ENCODE measurements at places on chromosomes 5 and 9.

- DNase-seq = no peak
Observed at GRCh38 chr9:120892748-120893610, 16.0 kb upstream of the PHF19 start.

- DNase-seq = no peak
Observed at GRCh38 chr5:83179966-83180365, 102.6 kb downstream of the XRCC4 start.

DNA sequence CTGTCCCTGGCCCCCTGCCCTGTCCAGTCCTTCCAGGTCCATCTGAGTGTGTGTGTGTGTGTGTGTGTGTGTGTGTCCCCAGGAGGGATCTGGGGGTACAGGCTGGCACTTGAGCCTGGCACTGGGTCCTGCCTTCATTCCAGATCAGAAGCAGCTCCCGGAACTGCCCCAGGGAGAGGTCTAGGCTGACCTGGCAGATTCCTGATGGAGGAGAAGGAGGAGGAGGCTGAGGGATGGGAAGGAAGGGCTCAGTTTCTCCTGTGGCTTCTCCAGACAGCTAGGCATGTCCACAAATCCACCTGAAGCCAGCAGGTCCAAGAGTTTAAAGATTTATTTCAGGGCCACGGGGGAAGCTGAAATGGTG, 328 bp downstream of the NDST1 start:
- DNase-seq = no peak

- no peak for DNase-seq
Observed at GRCh38 chr9:133163504-133164172, at the start of gene GBGT1. GBGT1 (minus strand) TSS chr9:133163914; CDS start chr9:133162412, 1,502 bp downstream.

DNA sequence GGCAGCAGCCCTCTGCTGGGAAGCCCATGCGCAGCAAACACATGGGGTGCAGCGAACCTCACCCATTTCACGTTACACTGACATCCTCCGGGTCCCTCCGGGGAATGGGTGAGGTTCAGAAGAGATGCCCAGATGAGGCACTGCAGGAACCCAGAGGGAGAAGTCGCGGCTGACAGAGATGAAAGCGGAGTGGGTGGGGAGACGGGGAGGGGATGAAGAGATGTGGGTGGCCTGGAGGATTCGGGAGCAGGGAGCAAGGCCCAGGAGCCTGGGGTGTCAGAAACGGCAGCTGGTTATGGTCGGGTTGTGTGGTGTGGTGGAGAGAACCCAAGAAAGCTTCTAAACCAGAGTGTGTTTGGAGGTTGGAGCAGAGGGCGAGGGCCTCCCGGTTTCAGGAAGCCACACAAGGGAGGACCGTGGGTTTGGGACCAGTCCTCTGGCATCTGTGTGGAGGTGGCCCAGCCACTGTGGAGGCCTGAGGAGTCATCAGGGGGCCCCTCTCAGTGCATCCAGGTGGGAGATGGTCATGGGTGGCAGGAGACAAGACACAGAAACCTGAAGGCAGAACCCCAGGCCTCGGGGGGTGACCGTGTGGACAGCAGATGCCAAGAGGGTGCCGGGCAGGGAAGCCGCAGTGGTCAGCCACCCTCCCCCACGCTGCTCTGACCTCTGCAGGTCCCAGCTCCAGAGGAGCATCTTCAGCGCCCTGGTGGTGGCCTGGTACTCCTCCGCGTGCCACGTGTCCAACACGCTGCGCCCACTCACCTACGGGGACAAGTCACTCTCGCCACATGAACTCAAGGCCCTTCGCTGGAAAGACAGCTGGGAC, 8.6 kb downstream of the UCK1 start:
- no peak for DNase-seq

DNA sequence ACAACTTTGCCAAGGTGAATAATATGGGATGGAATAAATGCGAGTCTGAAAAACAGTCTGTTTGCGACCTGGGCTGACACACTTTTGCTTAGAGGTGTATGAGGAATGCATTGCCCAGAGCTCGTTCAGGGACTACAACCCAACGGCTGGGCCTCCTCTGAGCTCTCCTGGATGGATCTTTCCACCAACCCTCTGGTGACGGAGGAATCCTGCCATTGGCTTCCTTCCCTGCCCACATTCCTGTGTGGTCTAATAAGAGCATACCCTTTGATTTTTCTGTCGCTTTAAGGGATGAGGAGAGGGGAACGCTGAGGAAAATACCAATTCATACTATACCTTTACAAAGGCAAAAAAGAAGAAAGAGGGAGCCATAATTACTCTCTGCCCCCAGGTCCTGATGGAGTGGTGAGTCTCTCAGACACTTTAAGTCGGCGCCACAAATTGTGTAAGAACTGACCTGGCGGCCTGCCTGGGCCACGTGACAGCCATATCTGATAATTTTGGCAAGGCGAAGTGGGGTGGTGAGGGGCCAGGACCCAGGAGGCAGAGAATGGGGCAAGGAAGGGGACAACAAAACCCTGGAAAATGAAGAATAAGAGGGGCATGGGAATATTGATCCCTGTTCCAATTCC, 265.2 kb upstream of the MSX2 start:
- DNase-seq = no peak

DNA sequence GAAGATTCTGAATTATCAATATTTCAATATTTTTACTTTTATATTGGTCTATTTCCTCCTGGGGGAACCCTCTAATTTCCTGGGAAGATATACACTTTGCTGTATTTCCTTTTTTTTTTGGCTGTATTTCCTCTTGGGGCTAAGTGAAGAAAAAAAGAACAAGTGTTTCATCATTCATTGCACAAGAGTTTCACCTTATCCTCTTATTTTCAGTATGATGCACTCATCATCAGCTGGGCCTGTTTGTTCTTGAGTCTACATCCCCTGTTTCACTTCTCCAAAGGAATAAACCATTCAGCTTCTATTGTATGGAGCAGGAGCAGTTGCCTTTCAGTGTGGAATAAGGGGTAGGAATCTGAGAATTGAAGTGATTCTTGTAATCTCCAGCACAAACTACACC, 210.8 kb downstream of the FAM170A start:
- no peak for DNase-seq

- no peak for DNase-seq
Observed at GRCh38 chr5:135642488-135642870, 63.7 kb upstream of the CXCL14 start.

DNA sequence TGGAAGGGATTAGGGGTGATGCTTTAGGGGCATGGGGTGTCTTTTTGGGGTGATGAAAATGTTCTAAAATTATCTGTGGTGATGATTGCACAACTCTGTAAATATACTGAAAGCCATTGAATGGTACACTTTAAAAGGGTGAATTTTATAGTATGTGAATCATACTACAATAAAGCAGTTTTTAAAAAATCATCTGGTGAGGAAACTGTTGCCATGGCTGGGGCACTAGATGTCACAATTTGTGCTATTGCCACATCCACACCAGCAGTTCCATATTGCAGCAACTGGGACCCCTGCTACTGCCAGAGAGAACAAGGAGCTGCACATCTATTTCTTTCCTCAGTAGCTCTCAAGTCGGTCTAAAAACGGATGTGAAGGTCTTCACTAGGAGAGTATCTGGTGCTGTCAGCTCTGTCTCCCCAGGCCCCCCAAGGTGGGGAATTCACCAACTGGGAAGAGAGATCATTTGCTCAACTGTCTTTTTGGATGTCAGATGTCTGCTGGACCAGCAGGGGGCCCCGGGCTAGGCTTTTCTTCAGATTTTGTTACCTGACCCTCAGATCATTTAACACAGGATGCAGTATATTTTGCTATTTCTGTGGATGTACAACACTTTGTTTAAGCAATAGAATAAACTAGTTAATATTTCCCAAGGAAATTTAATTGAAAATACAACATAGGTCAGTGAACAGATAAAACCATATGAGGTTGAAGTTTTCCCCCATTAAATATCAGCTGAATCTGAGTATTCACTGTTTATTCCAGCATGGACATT, 13.2 kb downstream of the CMYA5 start:
- DNase-seq = no peak

GRCh38 chr9:37100741-37101140, 19.6 kb upstream of the ZCCHC7 start:
- DNase-seq = no peak

DNA sequence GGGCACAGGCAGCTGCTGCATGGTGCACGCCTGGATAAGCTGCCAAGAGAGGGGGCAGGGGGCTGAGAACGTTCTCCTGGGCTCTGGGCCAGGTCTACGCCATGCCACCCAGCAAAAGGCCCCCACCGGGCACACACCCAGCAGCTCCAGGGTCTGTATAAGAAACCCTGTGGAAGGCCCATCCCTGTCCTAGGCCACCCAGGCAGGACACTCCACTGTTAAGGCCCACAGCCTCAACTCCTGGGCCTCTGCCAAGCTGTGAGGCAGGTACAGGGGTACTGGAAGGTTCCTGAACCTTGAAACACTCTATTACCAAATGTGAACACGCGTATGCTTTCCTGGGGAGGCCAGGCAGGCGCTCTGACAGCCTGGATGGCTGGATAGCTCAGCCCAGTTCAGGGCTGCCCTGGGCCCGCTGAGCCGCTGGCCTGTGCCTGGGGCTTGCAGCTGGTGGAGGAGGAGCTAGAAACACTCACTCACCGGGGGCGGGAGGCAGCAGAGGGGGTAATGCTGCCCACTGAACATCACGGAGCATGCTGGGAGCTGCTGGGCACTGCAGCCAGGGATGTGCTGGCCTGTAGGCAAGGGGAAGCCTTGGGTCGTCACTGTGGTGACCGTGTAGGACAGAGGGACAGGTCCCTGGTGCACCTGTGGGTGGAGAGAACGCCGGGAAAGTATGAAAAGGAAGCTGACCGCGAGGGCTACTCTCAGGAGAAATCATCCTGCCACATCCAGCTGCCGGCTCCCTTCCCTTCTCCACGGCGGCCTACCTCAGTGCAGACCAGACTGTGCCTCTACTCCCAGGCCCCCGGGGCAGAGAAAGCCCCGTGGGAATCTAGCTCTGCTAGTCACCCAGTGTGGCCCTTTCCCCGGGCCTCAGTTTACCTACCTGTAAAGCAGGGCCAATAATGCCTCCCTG, 6.0 kb downstream of the RNF44 start:
- no peak for DNase-seq

- DNase-seq = no peak
Observed at GRCh38 chr5:61811052-61811451, 479.0 kb downstream of the ZSWIM6 start.

DNA sequence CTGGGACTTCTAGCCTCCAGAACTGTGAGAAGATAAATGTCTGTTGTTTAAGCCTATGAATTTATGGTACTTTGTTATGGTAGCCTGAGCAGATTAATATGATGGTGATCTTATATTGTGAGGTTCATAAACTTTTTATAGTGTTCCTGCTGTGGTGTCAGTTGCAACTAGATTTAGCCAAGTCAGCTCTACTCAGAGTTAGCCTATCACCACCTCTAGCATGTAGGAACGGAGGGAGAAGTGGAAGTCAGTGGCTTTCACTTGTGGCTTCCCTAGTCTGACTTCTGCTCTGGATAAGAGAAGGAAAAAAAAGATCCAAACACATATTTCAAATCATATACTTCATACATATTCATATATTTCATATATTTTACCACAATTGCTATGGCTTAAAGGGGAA, 6.6 kb downstream of the POC5 start:
- no peak for DNase-seq

GRCh38 chr9:22138956-22139660, 130.0 kb upstream of the CDKN2B start:
- no peak for DNase-seq

DNA sequence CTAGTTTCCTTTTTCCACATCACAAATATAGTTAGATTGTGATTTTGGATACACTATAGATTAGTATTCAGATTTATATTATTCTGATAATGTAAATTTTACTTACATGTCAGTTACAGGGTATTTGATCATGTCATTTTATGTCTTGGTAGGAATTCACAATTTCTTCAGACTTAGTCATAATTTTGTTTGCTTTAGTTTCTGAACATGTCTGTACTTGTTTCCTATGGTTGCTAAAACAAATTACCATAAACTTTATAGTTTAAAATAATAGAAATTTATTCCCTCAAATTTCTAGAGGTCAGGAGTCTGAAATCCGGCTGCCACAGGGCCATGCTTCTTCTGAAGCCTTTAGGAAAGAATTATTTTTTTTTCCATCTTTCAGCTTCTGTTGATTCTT, 1817.2 kb upstream of the CDH9 start:
- no peak for DNase-seq

GRCh38 chr9:107862323-107862722, 372.8 kb upstream of the KLF4 start:
- DNase-seq = no peak

GRCh38 chr5:84131372-84131771, 253.3 kb downstream of the EDIL3 start:
- no peak for DNase-seq
